ENCODE measurements at places on chromosomes 3 and 15. TPM values are rescaled to one million over a fixed set of nuclear protein-coding genes. Genes with fewer than 3 reads are reported as not detected.

DNA sequence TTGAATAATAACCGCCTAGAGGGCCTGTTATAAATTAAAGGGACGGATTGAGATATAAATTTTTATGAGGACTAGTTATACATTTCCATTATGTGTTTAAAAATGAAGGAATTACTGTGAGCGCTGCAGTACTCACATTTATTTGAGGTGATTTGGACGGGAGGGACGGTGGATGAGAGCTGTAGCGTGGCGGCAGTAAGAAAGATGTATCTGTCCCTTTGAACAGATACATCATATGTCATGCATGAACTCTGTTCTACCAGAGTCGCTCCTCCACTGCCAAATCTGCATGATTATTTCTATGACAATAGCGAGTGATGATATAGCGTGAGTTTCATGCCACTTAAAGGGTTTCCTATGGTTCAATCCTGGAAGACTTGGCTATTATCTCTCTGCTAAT is 538.8 kb downstream of the MCTP2 start:
- no peak for DNase-seq

GRCh38 chr3:158491968-158492367 is 79.0 kb upstream of the MLF1 start:
- DNase-seq: no peak

- DNase-seq: no peak
These were observed 84.4 kb downstream of the ANKRD28 start for GRCh38 chr3:15713364-15713763.

- no peak for DNase-seq
These were observed 82.1 kb upstream of the PRTG start for GRCh38 chr15:55824857-55825613.

DNA sequence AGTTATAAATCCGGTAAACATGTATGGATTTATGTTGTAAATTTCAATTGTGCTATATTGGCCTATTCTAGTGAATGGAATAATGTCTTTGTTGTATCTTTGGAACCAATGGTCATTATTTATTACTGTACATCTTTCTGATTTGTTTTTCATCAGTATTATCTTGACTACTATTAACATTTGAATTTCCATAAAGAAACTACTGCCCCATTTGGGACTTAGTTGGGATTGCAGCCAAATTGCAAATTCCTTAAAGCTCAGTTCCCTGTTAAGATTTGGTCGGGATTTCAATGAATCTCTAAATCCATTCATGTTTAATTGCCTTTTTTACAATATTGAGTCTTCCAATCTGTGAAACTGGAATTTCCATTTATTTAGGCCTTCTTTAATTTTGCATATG is 822.4 kb upstream of the CADM2 start:
- no peak for DNase-seq

GRCh38 chr3:156615592-156616173 is 58.7 kb upstream of the TIPARP start:
- DNase-seq: no peak

DNA sequence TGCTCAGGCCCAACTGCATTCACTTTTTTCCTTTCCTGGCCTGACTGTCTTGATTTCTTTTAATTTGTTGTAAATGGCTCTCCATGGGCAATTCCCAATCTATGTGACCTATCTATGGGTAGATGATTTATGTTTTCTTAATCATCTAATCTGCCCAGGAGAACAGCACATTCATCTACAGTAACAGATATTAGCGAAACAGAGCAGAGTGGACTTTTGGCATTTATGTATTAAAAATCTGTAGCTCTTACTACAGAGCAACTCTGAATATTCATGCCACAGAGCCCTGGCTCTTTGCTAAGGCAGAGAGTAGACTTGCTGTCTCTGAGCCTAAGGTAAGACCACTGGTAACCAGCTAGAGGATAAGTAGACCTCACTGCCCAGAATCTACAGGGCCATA is 674.9 kb upstream of the ADAMTS9 start:
- no peak for DNase-seq

DNA sequence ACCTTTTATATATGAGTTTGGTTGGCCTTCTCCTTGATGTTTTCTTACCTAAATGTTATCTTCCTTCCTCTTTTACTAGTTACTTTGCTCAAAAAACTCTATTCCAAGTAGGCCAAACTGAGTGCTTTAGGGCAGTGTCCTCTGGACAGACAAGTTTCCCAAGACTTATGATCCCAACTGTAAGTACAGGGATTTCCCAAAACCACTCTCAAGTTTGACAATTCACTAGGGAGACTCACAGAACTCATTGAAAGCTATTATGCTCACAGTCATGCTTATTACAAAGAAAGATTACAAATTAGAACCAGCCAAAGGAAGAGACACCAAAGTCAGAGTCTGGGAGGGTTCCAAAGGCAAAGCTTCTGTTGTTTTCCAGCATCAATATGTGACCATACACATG is 534.2 kb upstream of the ALCAM start:
- no peak for DNase-seq

DNA sequence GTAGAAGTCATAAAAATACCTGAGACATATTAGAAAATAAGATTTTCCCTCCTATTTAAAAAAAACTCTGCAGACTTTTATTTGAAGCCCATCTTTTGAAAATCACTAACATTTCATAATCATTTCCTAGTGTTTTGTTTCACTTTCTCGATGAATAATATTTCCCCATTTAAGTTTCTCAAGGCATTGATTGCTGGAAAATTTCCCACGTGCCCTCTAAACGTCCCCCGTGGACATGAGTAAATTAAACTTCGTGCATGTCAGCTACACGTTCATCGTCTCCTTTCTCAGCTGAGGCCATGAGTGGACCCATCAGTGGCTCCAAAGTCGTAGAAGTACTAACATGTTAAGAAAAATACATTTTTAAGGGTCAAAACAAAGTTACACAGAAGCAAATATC is 2.0 kb upstream of the TM2D3 start:
- no peak for DNase-seq

DNA sequence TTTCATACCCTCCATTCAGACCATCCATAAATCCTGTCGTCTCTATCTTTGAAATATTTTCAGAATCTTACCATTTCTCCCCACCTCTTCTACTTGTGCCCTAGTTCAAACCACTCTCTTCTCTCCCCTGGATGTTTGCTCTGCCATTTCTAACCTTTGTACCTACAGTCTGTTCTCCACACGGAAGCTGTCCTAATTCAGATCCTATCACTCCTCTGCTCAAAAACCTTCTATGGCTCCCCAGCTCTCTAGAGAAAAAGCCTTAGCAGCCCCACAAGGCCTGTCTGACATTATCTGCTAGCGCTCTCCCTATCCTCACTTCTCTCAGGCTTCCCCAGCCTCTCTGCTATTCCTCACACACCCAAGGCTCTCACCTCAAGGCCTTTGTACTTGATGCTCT is 4.5 kb upstream of the SEMA5B start:
- no peak for DNase-seq

DNA sequence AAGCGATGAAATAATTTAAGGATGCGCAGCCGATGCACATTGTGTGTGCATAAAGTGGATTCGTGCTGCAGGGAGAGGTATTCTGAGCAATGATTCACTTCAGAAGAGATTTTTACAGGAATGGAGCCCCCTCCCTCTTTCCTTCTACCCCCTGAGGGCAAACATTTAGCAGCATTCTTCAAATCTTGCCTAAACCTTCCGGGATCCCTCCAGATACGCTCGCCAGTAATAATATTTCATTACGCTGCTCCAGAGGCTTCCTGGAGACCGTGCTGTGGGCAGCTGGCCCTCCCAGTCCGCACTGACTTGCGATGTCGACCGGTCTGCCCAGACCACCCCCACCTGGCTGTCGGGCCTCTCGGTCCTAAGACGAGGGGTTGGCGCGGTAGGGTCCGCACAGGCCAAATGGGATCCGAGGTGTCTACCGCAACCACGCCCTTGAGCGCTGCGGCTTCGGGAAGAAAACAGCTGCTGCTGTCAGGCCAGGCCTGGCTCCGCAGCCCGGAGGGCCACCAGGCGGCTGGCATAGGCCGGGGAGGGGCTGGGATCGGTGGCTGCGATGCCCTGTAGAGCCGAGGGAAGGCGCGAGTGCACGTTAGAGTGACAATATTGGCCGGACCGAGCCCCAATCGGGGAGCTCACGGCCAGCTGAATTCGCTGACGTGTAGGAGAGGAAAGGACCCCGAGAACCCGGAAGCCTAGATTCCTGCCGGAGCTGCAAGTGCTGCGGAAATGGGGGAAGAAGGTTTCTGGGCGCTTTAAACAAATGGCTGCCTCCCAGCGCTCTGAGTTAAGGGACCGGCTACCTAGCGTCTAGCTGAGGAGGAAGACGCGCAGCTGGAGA is 14.3 kb downstream of the ZIC4 start:
- DNase-seq: no peak

DNA sequence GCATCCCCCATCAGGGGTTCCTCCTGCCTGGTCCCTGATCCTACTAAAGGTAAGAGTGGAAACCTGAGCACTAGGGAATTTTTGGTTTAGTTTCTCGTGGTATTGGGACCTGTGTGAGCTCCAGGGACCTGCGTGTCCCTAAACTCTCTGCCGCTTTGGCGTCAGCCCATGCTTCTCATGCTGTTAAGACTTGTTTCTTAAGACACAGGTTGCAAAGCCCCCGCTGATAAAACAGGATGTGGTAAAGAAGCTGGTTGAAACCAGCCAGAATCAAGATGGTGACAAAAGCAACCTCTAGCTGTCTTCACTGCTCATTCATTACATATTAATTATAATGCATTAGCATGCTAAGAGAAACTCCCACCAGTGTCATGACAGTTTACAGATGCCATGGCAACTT is 64.6 kb downstream of the LYZL4 start:
- DNase-seq: no peak

- no peak for DNase-seq
These were observed 99.7 kb downstream of the RARB start for GRCh38 chr3:25527801-25528200.

DNA sequence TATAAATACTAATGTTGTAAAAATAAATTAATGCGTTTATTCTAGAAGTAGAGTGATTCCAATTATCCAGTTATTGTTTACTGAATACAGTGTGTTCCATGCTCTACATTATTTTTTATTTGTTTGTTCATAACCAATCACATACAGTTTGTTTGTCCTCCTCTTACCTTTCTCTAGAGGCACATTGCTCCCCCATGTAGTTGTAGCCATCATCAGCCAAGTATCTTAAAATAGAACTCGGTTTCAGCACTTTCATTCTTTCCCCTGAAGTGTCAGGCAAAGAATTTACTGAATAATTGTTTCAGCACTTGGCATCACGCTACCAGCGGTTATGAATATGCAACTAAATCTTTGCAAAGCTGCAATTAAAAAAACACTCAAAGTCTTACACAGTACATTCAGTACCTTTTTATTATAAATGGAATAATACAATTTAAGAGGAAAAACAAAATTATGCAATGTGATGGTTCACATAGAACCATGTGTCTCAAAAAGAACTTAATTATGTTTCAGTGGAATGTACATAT is 448.6 kb upstream of the ATP10A start:
- no peak for DNase-seq

DNA sequence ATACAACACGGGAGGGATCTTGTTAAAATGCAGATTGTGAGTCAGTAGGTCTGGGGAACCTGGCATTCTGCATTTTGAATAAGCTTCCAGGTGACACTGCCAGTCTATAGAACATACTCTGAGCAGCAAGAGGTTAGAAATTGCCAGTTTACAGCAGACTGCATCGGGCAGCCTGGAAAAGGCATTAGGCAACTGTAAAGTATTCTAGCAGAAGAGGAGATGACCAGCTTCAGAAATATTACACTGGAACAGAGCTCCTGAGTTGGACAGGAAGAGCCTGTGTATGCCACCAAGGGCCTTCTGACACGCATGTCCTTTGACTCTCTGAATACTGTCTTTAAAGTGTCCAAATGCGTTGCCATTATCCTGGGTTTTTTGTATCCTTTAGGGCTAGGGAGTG is 2.5 kb upstream of the ACAN start:
- DNase-seq: no peak

DNA sequence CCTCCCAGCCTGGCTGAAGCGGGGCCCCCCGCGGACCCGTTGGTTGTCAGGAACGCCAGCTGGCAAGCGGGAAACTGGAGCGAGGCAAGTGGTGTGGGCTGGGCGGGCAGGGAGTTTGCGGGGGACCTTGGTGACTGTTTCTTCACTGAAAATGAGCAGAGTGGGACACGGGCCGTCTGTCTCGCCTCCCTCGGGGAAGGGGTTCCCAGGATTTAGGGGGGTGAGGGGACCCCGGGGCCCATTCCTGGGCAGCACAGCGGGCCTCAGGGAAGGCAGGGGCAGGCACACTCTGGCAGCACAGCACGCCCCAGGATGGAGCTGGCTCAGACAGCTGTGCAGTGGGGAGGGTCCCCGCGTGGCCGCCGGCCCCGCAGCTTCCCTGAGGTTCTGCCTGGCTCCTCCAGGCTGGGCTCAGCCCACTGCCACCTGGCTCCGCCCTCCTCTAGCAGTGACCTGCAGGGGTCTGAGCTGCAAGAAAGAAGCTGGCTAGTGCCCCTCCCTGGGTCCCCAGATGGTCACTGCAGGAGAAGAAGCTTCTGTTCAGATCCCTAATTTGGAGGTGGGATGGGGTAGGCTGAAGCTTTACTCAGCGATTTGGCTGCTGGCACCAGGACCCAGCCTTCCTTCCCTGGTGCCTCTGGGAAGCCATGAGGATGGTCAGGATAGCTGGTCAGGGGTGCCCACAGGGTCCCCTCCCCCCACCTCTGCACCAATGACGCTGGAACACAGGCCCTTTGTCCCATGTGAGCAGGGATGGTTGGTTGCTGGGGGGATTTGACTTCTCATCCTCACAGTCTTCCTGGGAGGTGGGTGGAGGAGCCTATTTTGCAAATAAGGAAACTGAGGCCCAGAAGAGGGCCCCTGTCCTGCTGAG is 90.4 kb downstream of the TBC1D2B start:
- no peak for DNase-seq

GRCh38 chr15:63983061-63983711 is 63.1 kb downstream of the DAPK2 start:
- DNase-seq: no peak

DNA sequence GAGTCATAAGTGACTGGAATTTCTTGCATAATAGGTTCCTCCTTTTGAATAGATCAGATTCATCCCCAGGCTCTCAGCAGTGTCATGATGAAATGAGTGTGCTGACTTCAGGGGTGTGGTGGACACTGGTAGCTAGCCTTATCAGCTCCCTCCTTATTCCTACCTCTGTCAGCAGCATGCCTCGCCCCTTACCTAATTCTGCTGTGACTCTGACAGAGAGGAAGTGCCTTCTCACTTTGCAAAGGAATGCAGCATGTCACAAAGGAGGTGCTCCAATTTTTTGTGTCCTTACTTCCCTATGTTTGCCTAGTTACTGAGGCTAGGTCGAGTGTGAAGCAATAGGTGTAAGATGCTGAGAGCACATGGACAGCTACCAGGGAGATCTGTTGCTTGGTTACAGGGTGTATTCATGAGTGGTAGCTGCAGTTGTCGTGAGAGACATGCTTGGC is 90.6 kb downstream of the TNFAIP8L3 start:
- DNase-seq: no peak

GRM7 gene
- total RNA-seq: not detected

TP63 gene
- not detected for total RNA-seq

ARNT2 gene
- not detected for total RNA-seq

THSD4 gene
- not detected for total RNA-seq

FILIP1L gene
- total RNA-seq: not detected

RTP3 gene
- not detected for total RNA-seq

Measured in natural killer cell treated with Interleukin-12 subunit alpha and Interleukin-12 subunit beta and Interleukin-15 and Interleukin-18, amount 100 ng/mL, for 72 hours (primary cell).